ENCODE measurements at places on chromosomes 16 and 17.

DNA sequence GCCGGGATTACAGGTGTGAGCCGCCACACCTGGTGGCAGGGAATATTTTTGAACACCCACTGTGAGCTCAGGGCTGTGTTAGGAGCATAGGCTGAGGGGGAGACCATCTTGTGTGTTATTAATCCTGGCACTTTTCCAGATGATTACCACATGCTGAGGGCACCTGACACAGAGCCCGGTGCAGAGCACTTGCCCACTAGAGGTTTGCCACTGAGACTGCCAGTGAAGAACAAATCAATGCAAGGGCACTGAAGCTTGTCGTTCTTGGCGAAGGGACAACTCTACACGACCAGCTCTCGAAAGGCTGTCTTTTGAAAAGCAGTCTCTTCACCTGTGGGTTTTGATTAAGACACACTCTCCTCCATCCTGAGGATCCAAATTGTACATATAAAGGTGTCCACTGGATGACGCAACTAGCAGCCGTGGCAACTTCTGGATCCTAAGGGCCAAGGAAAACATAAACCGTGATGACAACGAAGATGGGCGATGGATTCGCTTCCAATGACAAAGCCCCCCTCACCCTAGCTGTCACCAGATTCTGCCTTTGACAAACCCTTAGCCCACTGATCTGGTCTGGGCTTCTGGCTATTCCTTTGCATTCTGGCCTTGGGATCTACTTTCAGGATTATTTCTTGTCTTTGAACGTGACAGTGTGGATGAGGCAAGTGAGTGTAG is 28.7 kb downstream of the WIPI1 start:
- no peak for DNase-seq

- no peak for DNase-seq
Observed at GRCh38 chr16:48075398-48075797, 80.4 kb downstream of the ABCC12 start.

DNA sequence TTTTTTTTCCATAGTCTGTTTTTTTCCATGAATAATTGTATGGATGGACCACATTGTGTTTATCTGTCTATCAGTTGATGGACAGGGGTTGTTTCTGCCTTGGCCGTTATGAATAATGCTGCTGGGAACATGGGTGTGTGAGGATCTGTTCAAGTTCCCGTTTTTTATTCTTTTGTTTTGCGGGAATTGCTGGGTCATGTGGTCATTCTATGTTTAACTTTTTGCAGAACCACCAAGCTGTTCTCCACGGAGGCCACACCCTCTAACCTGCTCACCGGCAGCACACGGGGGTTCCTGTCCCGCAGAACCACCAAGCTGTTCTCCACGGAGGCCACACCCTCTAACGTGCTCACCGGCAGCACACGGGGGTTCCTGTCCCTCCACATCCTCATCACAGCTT is 5.9 kb upstream of the MSLN start:
- no peak for DNase-seq

DNA sequence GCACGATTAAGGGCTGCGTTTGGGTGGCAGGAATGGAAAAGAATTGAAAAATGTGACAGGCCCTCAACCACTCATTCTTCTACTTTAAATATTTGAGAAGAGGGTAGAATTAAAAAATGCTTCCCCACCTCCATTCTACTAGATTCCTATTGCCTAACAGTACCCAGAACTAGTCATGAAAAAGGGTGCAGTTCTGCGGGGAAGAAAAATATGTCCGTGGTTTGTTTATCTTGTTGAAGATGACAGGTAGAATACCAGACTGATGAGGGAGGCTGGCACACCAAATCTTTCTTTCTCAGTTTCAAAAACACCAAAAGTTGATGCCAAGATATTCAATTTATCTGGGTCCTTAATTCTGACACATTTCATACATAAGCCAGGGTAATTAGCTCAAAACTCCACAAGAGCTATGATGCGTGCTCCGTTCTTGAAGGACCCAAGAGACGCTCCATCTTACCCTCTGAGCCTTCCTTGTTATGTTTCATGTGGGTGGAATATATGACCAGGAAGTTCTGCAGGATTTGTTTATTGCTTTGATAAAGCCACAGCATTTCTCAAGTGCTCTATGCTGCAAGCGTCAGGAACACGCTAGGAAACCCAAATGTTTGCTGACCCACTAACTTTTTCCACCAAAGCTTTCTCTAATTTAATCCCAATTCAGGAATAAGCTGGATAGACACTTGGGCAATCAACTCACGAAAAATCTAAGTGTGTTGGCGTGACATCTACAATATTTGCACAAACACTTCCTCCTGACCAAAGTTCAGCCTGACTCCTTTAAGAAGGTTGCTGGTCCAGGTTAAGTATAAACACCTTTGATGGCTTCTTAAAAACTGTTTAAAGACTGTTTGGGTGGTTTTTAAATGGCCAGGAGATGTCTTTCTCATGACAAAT is 20.6 kb upstream of the GAN start:
- DNase-seq: no peak

- no peak for DNase-seq
Observed at GRCh38 chr16:79980650-79981521, 380.3 kb upstream of the MAF start.

- DNase-seq: no peak
Observed at GRCh38 chr17:35051579-35052240, 11.8 kb downstream of the RFFL start.

GRCh38 chr17:82793974-82794630 is 42.2 kb downstream of the TBCD start:
- no peak for DNase-seq

DNA sequence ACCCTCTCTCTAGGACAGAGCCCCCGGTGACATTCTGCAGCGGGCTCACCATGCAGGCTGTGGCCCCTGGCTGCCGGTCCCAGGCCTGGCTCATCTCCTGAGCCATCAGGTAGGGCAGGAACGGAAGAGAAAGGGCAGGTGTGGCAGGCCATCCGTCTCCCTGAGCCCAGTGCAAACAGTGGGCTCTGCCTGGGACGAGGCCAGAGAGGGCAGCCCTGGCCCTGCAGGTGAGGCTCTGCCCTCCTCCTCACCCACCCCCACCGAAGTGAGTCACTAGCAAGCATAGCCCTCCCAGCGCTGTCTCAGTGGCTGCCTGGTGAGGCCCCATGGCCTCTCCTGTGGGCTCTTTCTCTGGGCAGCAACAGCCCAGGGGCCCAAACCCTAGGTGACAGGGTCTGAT is 14.5 kb downstream of the OTOP3 start:
- no peak for DNase-seq

- DNase-seq: no peak
Observed at GRCh38 chr16:89052191-89052889, 41.3 kb upstream of the ACSF3 start.

GRCh38 chr17:30571921-30572320 is 94.7 kb downstream of the GOSR1 start:
- no peak for DNase-seq

DNA sequence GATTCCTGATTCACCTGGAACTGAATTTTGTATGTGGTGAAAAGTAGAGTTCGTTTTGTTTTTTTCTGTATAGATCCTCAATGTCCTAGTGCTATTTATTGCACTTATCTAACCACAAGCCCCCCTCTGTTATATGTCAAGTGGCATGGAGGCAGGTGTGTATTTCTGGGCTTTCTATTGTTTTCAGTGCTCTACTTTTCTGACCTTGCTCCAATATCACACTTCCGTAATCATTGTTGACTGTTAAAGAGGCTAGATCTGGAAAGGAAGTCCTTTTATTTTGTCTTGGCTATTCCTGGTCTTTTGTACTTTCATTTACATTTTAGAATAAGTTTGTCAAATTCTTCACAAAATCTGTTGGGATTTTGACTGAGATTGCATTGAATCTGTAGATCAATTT is 26.8 kb upstream of the FBXO47 start:
- DNase-seq: no peak

GRCh38 chr17:34874478-34874877 is 86.8 kb downstream of the CCT6B start:
- DNase-seq: no peak

GRCh38 chr17:10013365-10014112 is 108.5 kb upstream of the RCVRN start:
- DNase-seq: no peak

DNA sequence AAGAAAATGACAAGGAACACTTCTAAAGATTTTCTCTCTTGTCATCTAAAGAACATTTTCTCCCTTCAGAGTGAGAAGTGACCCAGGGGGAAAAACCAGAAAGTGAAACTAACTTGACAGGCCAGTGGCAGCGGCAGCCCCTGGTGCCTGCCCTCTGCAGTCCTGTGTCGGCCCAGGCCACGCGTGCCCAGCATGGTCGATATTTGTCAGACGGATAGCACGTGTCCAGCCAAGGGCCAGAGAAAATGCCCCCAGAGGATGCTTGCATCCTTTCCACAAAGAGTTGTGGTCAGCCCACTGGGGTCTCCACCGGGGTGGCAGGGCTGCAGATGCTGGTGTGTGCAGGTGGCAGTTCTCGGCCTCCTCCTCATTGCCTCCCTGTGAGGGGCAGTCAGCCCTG is 176.6 kb downstream of the RAB11FIP4 start:
- DNase-seq: no peak

- no peak for DNase-seq
Observed at GRCh38 chr17:81581758-81582157, 29.6 kb upstream of the FAAP100 start.

Measured in stimulated activated CD8-positive, alpha-beta memory T cell treated with anti-CD3 and anti-CD28 coated beads, Interleukin-15, amount 100 ng/mL, for 4 hours (primary cell).